Non-pigmented ciliary epithelial cell (primary cell): ENCODE measurements at places on chromosomes 5 and 9.

- no peak for DNase-seq
Measured at GRCh38 chr5:4053136-4053535, 457.5 kb downstream of the IRX1 start.

DNA sequence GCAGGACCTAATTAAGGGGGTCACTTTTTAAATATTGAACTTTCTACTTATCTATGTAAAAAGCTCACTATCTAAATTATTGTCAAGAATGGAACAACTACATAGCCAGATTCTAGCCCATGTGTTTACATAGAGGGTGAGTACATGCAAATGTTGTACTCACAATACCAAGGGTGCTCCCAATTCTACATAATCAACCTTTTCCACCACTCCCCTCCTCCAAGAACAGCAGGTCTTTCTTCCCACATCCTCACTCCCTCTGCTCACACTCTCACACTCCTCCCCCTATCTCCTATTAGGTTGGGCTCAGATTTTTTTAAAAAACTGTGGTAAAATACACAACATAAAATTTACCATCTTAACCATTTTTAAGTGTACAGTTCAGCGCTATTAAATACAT, 325.4 kb downstream of the ARL15 start:
- no peak for DNase-seq

DNA sequence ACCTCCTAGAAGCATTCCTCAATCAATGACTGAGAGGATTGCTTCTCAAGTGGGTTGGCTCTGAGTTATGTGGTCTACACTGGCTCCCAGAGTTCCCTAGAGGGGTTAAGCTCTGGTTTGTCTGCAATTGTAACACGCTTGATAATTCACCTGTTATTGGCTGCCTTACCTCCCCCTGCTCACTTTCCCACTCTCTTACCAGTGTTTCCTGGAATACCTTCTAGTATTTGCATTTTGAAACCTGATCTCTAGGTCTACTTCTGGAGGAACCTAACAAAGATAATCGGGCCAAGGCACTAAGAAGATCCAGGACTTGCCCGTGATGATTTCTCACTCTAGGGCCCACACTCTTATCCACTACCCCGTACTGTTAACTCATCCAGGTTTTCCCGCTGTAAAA, 110.1 kb upstream of the MAP3K1 start:
- DNase-seq = no peak

- no peak for DNase-seq
Measured at GRCh38 chr9:16555802-16556201, 314.7 kb downstream of the BNC2 start.

GRCh38 chr5:89302102-89302891, 419.3 kb upstream of the MEF2C start:
- DNase-seq = no peak

- no peak for DNase-seq
Measured at GRCh38 chr5:82393951-82394350, 115.8 kb upstream of the RPS23 start.

DNA sequence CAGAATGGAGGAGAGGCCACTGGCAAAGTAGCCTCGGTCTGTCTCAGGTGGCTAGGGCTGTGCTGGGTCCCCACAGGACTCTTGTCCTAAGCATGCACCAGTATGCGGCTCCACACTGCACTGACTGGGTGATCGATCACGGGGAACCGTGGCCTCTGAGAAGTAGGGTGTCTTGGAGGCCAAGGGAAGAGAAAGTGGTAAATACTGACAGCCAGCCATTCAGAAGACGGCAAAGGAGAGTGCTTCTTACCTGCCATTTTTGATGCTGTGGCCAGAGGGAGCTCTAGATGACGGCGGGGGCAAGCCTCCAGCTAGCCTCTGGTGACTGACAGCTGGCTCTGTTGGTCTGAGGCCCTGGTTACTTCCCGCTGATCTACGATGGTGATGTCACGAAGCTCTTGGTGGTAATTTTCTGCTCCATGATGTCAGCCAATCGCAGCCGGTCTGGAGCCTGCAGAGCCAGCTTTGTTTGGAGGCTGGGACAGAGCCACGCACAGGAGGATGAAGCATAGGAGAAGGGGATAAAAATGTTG, 40.4 kb upstream of the GADD45G start:
- no peak for DNase-seq

DNA sequence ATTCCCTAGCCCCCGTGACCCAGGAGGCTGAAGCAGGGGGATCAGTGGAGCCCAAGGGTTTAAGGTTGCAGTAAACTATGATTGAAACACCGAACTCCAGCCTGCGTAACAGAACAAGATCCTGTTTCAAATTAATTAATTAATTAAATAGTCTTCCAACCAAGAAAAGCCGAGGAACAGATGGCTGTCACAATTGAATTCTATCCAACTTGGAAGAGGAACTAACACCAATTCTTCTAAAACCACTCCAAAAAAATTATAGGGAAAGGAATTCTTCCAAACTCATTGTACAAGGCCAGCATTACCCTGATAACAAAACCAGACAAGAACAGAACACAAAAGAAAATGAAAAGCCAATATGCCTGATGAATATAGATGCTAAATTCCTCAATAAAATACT, 43.4 kb upstream of the RGS7BP start:
- no peak for DNase-seq
